NCI-H2081 (cell line): ENCODE measurements at places on chromosomes 5 and 9.

DNA sequence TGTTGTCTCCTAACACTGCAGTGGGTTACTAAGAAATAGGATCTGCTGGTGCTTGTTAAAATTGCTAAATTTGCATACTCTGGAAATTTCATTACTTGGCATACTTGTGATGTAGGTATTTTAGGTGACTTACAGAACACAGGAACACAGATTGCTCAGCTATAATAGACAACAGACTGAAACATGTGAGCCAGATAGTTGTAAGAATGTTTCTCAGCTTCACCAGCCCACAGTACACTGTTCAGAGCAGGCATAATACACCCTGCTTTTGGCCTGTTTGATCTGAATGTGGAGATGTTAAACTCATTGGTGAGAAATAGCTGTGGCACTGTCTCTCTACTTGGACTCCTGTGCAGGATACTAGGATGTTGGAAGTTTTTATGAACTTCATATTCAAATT is 275.7 kb downstream of the CSNK1G3 start:
- DNase-seq: no peak

GRCh38 chr9:33166231-33167083 is 679 bp downstream of the B4GALT1 start:
- no peak for DNase-seq

- DNase-seq: peak; percentile 2
These were observed 6.8 kb downstream of the SLC36A1 start for GRCh38 chr5:151454166-151454565.

DNA sequence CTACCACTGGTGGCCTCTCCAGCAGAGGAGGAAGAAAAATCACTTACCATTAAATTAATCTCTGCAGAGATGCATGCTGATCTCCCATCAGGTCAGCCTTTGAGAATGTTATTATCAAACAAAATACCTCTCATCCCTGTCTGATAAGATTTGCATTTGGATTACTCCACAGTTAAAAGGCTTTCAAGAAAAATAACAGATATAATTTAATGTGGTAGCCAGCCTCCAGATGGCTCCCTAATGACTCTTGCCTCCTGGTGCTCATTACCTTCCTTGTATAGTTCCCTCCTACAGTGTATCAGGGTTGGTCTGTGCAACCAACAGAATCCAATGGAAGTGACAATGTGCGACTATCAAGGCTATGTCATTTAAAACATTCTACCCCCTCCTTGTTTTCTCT is 63.6 kb upstream of the TNPO1 start:
- DNase-seq: no peak

DNA sequence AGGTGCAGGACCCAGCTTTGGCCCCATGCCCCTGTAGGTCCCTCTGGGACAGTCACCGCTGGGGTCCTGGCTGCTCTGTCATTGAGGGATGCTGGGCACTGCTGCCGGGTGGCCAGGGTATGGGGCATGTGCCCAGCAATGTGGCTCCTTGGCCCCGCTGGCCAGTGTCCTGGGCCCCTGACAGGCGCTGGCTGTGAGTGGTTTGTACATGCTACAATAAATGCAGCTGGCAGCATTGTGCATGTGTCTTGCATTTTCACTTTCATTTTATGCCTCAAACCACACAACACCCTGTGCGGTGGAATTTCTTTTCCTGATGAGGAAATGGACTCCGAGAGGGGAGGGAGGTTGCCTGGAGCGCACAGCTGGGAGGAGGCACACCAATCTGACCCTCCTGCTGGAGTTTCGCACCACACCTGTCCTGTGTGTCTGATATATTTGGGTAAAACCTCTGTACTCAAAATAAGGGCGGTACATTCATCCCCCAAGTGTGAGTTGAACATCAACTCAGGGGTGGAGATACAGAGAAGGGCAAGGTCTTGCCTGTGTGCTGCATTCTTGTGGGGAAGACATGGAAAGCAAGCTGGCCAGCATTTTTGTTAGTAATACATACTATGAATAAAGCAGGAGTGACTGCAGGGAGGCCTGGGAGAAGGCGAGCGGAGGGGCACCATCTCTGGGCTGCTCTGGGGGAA is 11.7 kb downstream of the TSPAN17 start:
- no peak for DNase-seq

GRCh38 chr5:18497089-18497488 is 862.8 kb downstream of the TAF11L14 start:
- DNase-seq: no peak

DNA sequence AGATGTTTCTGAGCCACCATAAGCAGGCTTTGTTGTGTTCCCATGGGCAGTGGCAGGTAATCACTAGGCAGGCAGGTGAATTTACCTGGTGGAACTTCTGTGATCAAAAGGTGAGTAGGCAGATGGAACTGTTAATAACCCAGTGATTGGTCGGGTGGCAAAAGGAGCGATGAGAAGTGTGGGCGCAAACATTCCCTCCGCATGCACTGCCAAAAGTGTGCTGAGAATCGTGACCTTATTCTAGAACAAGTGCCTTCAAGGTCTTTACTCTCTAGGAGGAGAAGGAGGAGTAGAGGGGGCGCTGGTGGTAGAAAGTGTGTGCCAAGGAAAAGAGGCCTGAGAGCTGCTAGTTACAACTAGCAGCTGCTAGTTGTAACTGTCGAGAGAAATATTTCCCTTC is 3.3 kb downstream of the OTULINL start:
- DNase-seq: no peak

GRCh38 chr5:5453131-5453530 is 30.7 kb downstream of the ICE1 start:
- DNase-seq: no peak

GRCh38 chr5:4907571-4907970 is 232.6 kb upstream of the ADAMTS16 start:
- DNase-seq: no peak

DNA sequence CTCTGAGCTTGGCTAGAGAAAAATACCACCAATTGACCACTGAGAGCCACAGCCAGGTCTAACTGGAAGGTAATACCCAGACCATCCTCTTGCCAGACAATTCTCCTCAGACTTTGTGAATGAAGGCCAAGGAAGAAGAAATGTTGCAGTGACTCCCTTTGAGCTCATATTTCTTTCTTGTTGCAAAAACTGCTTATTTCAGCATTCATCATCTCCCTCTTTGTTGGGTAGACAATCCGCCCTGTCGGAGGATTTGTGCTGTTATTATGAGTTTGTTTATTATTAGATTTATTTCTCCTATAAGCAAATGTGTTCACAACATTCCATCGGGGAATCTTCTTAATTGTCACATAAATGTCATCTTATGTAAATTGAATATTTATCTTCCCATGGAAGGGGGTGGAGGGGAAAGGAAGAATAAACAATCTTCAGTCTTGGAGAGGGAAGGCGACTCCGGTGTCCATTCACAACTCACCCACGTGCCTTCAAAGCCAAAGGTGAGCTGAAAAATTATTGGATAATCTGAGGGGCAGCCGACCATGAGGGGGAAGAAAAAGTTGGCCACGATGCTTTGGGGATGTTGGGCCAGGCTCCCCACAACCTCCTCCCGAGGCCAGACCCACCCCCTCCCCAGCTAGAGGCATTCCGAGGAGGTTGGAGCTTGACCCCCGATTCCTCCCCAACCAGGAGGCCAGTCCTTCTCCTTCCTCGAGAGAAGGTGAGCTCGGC is 1.8 kb upstream of the JADE2 start:
- DNase-seq: no peak

DNA sequence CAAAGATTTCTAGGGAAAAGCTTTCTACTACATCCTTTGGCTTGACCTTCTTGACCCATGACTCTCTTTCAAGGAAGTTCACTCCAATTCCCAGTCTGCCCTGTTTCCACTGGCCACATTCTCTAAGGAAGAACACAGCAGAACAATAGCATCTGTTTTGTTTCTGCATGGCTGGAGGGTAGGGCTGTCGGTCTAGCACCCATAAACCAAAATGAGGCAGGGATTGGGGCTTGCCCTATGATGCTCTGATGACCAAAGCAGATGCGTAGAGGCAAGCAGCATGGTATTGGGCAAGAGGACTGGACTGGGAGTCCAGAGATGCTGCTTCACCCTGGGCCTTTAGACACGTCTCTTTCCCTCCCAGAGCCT is 24.1 kb downstream of the GOLGA2 start:
- no peak for DNase-seq

- no peak for DNase-seq
These were observed 81.8 kb downstream of the FBXO38 start for GRCh38 chr5:148465381-148466235.
